ENCODE measurements at places on chromosomes 16 and 17. TPM values are rescaled to one million over a fixed set of nuclear protein-coding genes. Genes with fewer than 3 reads are reported as not detected.

- DNase-seq = no peak
Observed at GRCh38 chr17:66537502-66537901, 235.1 kb downstream of the PRKCA start.

- DNase-seq = no peak
Observed at GRCh38 chr17:27469256-27469655, 13.0 kb downstream of the KSR1 start.

DNA sequence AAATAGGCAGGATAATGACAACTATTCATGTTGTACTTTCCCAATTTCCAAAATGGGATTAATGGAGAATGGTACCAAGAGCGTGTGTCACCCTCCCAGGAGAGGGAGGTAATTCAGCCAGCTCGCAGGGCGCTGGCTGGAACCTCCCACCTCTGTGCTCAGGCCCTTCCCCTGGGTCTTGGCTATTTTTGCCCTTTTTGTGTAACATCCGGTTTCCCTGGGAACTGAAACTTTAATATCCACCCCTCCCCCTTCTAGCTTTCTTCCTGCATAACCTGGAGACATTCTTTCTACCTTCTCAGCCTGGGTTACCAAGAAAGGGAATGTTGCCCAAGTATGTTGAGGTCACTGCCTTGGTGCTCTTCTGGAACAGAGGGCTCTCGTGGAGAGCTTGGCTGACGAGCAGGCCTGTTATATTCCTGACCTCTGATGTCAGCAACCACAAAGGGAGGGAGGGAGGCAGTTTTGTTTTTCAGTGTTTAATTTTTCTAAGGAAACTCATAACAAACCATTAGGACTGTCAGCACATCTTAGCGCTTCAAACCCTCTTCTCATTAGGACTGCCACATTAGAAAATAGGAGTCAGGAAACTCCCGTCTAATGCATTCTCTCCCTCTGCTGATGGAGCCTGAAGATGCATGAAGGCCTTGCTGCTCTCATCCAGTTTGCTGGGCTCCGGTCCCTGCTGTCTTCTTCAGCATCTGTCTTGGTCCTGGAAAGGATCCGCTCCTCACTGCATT, 25.6 kb downstream of the ITGB3 start:
- peak; percentile 63 for DNase-seq

- DNase-seq = no peak
Observed at GRCh38 chr17:39650121-39650579, 13.2 kb downstream of the STARD3 start.

GRCh38 chr16:55349867-55350266, 25.9 kb downstream of the IRX6 start:
- DNase-seq = no peak

DNA sequence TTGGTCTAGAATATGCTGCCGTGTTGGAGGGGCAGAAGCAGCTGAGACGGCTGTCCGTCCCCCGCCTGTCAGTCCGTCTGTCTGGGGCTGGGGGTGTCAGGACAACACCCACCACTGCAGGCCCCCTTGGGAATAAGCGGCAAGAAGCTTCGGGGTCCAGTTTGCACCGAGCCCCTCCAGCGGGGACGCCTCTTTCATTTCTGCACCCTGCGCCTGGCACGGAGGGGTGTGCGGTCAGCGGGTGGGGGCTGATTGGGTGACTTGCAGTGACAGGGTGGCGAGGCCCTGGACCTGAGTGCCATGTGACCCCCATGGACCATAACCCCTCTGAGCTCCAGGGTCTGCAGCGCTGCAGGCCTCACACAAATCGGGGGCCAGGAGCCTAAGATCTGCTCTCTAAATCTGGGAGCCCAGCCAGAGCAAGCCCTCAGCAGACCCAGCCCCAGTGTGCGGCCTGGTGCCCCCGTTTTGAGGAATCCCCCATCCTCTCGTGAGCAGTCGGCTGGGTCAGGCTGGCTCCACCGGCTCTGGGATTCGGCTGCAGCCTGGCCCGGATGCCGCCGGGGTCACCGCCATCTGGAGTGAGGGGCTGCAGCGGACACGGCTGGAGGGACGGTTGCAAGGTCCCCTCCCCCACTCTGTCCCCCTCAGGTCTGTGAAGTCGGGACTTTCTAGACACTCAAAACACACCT, 8.3 kb downstream of the CBFA2T3 start:
- no peak for DNase-seq

DNA sequence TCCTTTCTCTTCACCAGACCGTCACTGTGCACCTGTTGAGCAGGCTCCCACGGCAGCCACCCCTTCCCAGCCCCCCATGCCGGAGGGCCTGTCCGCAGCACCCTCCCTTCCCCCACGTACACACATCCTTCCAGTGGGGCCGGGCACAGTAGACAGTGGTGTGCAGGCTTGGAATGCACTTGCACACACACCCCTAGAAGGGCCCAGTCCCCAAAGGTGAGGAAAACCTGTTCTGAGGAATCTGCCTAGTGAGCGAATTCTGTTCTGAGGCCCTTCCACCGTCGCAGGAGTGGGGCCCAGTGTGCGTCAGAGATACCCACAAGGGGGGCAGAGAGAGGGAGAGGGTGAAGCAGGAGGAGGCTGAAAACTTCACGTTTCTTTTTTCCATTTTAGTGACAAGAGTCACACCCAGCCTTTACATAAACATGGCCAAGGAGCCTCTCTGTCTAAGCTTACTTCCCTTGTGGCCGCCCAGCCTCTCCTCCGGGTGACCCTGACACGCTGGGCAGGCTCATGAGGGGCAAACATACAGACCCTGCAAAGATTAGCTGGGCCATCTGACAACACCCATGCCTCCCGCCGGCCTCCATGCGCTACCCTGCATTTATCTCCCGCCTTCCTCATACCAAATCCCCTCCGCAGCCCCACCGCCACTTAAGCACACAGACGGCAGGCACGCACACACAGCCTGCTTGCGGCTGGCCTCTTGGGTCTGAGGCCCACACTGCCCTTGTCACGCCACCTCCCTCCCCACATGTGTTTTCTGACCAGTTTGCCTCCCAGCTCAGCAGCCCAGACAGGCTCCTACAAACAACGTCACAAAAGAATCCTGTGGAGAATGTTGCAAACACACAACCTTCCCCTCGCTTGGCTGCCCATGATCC, 1.8 kb downstream of the ZBTB4 start:
- peak; percentile 56 for DNase-seq

DNA sequence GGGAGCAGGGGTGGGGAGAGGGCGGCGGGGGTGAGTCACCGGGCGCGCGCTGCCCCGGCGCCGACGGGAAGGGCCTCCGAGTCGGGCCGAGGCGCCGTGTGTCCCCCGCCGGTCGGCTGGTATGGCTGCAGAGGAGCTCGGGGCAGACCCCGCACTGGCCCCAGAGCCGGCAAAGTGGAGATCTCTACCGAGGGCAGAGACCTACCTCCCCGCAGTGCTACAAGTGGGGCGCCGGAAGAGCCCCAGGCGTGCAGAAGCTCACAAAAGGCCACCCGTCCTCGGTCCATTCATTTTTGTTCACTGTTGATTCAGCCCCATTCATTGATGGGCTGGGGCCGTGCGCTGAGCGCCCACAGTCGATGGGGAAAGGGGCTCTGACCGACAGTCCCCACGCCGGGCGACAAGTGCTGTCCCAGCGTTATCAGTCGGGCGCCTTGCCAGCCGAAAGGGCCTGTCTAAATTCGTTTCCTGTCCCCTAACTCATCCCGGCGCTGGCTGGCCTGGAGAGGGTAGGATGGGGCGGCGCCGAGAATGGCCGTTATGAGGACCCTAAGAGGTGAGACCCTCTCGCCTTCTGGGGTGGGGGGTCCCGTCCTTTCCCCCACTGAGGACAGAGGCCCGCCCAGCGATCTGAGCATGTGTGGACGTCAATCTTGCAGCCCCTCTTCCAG, 709 bp upstream of the ENO3 start:
- DNase-seq = no peak

GRCh38 chr17:53420035-53420641, 402.6 kb upstream of the KIF2B start:
- no peak for DNase-seq

DNA sequence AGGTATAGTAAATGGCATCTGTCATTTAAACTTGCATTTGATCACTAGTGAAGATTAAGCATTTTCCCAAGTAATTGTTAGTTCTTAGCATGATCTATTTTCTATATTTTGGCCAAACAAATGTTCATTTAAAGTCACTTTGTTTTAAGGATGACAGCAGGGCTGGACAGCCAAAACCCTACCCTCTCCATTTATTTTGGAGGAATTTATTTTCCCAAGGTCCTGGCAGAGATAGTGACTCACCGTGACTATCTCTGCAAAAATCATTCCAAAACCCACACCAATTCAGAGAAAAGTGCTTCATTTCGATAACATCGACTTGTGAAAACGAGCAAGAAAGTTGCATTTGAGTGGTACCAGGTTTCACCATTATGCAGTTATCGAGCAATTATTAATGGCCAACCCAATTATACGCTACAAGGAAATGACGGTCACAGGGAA, 665 bp upstream of the AKAP1 start:
- no peak for DNase-seq

DNA sequence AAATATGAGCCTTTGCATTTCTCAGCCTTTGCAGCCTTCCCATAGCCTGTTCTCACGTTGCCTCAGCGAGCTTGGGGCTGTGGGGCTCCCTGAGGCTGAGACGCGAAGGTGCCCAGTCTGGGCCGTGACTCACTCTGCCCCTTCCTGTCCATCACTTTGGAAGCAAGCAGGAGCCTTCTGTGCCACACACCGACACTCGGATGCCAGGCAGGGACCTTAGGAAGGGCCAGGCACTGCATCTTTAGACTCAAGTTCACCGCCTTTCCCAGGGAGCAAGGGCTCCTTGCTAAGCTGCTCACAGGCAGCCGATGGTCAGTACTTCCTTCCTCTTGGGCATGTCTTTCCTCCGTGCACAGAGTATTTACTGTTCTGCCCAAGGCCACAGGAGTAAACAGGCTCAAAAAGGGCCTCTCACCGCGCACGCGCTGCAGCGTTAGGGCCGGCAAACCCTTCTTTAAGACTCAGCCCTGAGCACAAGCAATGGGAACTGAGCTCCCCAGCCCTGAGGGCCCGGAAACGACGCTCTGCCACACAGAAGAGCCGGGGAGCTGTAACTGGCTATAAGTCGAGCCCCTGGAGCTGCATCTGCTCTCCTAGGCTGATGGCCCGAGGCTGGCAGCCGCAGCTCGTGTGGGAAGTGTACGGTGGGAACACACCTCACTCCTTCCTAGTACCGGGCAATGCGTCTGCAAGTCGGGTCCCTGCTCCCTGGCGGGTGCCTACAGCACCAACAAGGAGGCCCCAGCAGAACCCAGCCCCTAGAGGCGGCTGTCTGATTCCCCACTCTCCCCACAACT, 7.2 kb downstream of the TIMM22 start:
- no peak for DNase-seq

- no peak for DNase-seq
Observed at GRCh38 chr17:1561420-1562175, 994 bp downstream of the PITPNA start.

- no peak for DNase-seq
Observed at GRCh38 chr16:55482056-55482455, 3.1 kb downstream of the MMP2 start.

- no peak for DNase-seq
Observed at GRCh38 chr17:49624896-49625295, 49.2 kb downstream of the NXPH3 start.

GRCh38 chr16:88839026-88839529, 17.7 kb downstream of the GALNS start:
- DNase-seq = no peak

DNA sequence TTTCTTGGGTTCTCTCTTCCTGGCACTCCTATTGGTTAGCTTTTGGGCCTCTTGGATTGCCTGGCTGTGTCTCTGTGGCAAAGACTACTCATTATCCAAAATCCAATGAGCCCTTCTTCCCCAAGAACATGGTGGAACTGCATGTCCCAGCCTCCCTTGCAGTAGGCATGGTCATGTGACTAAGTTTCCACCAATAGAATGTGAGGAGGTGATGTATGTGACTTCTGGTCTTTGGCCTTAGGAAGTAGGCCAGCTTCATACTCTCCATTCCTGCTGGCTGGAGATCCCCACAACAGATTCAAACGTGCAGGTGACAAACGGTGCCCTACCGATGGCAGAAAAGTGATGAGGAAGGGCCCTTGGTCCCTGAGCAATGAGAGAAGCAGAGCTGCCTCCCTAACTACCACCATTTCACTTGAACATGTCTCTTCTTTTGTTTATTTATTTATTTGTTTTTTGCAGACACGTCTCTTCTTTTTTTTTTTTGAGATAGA, 17.3 kb upstream of the SPN start:
- DNase-seq = no peak

GRCh38 chr16:23504076-23504452, 6.2 kb downstream of the GGA2 start:
- no peak for DNase-seq

GRCh38 chr16:316741-317464, 33.9 kb downstream of the PDIA2 start:
- DNase-seq = no peak

- DNase-seq = peak; percentile 84
Observed at GRCh38 chr17:67246653-67247415, 1.8 kb upstream of the HELZ start.

GRCh38 chr17:82568997-82569393, 49.5 kb downstream of the FOXK2 start:
- no peak for DNase-seq

DNA sequence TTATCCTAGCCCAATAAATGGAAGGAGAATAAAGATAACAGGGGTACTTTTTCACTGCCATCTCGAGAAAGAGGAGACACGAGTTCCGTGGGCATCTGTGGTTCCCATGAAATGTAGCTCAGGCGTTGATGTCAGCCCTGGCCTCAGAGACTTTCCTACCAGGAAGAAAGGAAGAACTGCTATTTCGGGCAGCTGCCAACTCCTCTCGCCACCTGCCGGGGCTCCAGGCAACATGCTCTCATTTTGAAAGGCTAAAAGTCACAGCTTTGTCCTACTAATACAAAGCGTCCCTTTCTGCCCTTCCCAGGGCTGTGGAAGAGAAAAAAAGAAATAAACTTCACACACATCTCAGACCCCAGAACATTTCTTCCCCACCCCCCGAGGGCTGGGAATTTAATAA, 65.8 kb downstream of the DHRS7C start:
- DNase-seq = no peak

GRCh38 chr17:35617505-35617904, 30.4 kb downstream of the AP2B1 start:
- DNase-seq = no peak

DNA sequence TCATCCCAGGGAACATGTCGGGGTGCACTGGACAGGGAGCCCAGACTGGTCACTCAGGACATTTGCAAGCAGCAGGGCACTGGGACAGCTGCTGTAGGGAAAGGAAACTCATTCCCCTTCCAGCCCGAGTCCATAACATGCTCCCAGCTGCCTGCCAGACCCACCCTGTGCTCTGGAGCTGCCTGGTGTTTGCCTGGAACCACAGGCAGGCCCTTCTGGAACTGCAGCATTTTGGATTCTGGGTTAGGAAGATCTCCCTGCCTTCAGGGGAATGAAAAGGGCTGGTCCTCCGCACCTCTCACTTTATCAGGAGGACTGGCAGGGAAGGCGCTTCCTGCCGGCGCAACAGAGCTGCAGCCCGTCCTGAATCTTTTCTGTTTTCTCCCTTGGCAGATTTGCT, 41.2 kb downstream of the MEAK7 start:
- DNase-seq = no peak

Gene HS3ST3A1
- total RNA-seq = 4.7 TPM

Gene SULT1A2
- 16.6 TPM for total RNA-seq

Gene CRYM
- total RNA-seq = 3.6 TPM

Gene KDM6B
- total RNA-seq = 37.6 TPM

Gene JPH3
- 0.06 TPM for total RNA-seq

Gene USP6
- 0.21 TPM for total RNA-seq

Gene DBNDD1
- 20.6 TPM for total RNA-seq

Gene MT1F
- 14.8 TPM for total RNA-seq

Gene NOTUM
- 0.79 TPM for total RNA-seq

Gene KRTAP4-6
- total RNA-seq = not detected

Gene MPV17L
- total RNA-seq = 1.5 TPM

Measured in left lung (tissue), 14 donors.